ENCODE measurements at places on chromosomes 5 and 9.

GRCh38 chr5:133269691-133270090 lies 217.9 kb downstream of the HSPA4 start:
- DNase-seq: no peak

DNA sequence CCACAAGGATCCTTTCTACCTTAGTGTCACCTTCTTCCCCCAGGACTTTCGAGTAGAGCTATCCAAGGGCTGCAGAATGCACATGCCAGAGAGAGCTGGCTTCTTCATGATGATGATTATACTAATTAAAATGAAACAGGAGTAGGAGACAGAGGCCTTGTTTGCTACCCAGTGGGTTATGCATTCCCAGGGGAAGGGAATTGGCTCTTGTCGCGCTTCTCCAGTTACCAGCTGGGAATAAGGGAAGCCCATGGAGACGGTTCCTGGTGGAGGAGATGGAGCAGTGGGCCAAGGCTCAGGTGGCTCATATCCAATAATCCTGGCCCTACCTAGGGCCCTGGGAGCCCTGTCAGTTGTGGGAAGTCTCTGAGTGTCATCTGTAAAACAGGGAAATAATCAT lies 65.1 kb downstream of the WWC1 start:
- DNase-seq: no peak

- no peak for DNase-seq
Measured at GRCh38 chr5:123696921-123697341, 185.0 kb downstream of the CSNK1G3 start.

GRCh38 chr9:103803245-103803644 lies 290.9 kb upstream of the SMC2 start:
- no peak for DNase-seq

DNA sequence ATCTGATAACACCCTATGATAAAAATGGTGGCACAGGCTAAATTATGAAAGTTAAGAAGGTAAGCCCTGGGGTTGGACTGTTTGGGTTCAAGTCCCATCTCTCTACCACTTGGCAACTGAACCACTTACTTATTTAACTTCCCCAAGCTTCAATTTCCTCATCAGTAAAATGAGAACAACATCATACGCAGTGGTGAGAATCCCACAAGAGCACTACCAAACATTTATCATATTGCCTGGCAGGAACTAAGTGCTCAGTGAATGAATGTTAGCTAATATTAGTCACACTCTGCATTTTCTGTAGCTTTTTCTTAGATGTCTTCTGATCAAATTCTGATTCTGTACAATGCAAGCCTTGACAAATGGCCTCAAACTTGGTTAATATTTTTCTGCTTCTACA lies 306.7 kb downstream of the EBF1 start:
- DNase-seq: no peak

GRCh38 chr9:22002038-22002437 lies 7.1 kb downstream of the CDKN2B start:
- DNase-seq: no peak

DNA sequence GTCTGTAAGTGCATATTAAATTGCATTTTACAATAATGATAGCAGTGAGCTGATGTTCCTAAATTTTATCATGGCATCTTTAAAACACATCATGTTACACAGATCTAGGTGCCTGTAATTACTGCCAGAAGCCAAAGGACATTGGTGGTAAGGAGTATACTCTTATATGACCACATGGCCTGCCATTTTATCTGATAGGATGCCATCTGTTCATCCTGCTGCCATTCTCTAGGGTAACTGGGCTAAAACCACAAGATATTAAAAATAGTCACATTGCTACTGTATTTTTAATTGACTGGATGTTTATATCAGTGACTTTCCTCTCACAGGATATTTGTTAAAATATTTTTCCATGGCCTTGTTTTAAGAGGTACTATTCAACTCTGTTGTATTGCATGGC lies 53.1 kb downstream of the HCN1 start:
- no peak for DNase-seq

DNA sequence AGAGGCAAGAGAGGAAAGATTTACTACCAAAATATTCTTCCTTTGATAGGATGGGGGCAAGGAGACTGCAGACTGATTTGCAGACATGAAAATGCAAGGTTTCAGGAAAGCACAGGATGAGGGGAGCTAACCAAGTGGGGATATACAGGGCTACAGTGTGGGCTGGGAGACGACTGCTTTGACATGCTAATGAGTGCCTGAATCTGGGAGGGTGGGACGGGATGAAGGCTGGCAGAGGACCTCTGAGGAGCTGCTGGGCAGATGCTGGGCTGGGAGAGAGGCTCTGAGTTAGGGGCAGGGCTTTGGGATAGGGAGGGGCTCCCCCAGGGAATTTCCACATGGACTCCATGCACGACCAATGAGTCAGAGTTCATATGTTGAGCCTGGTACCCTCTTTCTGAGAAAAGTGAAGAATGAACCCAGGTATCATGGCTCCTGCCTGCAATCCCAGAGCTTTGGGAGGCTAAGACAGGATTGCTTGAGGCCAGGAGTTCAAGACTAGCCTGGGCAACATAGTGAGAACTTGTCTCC lies 4.9 kb upstream of the CPLX2 start:
- no peak for DNase-seq

- no peak for DNase-seq
Measured at GRCh38 chr9:109416135-109416706, 81.9 kb downstream of the PTPN3 start.

All from central memory CD4-positive, alpha-beta T cell (primary cell).